ENCODE measurements at places on chromosomes 6 and 20.
A peak's percentile ranks its signal among the peaks of the same experiment; 100 is the strongest.

DNA sequence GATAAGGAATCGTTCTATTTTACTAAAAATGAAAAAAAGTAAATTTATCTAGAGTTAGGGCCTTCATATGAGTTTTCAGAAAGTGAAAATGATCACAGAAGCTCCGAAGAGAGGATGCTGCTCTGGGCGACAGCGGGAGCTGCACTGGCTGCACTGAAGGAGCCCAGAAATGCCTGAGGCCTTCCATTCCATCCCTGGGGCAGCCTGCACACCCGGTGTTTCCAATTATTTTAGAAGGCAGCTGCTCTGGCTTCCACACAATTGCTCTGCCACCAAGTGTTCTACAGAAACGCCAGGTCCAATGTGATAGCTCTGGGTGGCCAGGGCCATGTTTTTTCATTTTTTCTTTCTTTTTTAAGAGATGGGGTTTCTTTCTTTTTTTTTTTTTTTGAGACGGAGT lies 3.6 kb downstream of the DTNBP1 start:
- DNase-seq: no peak

DNA sequence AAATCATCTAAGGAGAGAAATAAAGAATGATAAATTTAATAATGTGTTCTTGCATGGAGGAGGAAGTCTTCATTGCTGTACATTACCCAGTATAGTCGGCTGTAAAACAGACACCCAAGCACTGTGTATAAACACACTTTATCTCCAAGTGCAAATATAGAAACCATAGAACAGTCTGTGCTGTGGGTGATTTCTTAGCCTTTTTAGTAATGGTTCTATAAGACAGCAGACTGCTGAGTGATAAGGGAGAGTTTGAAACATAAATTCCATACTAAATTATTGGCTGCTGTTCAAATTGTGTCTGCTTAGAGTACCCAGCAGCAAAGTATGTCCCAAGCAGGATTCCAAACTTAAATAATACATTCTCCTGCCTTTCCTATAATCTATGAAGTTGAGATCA lies 4.6 kb downstream of the FILIP1 start:
- DNase-seq: no peak

DNA sequence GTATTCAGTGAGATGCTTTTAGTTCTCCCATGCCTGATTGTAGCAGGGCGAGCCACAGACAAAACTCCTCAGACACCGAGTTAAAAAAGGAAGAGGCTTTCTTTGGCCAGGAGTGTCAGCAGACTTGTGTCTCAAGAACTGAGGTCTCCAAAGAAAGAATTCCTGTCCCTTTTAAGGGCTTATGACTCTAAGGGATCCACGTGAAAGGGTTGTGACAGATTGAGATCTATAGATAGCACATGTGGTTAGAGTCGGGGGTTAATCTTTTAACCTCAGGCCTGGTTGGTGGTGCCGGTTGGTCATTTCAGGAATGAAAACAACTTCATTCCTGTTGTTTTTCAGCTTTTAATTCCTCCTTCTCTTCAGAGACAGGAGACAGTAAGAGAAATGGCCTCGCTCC lies 168.8 kb upstream of the GRIK2 start:
- DNase-seq: no peak

DNA sequence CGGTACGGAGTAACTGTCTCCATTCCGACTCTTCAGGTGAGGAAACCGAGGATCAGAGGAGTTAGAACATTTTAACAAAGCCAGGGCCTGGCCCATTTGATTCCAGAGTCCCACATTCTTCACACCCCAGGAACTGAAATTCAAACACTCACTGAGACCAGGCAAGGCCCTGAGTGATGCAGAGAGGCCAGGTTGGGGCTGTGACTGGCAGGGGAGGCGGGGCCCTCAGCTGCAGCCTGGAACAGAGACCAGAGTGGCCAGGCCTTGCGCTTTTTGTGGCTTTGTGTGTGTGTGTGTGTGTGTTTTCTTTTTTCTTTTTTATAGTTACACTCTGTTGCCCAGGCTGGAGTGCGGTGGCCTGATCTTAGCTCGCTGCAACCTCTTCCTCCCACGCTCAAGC lies 57.2 kb downstream of the BCAS4 start:
- no peak for DNase-seq

- DNase-seq: no peak
These were observed 68.0 kb downstream of the TMEM170B start for GRCh38 chr6:11605507-11605905.

DNA sequence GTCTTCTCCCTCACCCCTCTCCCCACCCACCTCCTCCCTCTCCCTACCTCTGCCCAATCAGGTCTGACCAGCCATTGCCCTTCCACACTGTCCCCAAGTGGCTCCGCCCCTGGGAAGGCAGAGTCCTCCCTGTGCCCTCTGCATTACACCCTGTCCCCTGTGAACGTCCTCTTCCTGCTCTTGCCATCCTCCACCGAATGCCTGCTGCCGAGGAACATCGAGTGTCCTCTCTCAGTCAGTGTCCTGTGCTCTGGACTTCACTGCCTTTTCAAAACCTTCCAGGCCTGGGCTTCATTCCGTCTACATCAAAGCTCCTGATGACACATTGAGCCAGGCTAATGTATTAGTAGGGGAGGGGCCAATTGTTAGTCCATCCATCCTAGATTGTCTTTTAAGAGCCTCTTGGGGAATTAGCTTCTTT lies 3.3 kb upstream of the PACSIN1 start:
- peak; percentile 78 for DNase-seq

GRCh38 chr20:49823152-49823847 lies 10.7 kb downstream of the SLC9A8 start:
- no peak for DNase-seq

DNA sequence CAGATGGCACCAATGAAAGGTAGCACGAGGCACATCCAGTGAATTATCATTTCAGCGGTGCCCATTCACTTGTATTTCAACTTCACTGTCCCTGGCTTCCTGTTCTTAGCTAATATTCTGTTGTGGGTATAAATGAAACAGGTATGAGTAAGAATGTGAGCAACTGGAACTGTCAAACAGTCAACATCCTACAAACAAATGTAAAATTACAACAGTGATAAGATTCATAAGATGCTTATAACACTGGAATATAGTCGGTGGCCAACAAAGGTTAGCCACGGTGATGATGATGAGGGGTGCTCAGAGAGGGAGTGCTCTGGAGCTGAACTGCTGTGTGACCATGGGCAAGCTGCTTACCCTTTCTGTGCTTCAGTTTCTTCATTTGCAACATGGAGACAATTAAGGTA lies 74.9 kb upstream of the TOX2 start:
- DNase-seq: no peak

- no peak for DNase-seq
These were observed 166.0 kb downstream of the RALGAPA2 start for GRCh38 chr20:20546402-20546801.

GRCh38 chr20:62087227-62087626 lies 21.5 kb upstream of the TAF4 start:
- DNase-seq: no peak

DNA sequence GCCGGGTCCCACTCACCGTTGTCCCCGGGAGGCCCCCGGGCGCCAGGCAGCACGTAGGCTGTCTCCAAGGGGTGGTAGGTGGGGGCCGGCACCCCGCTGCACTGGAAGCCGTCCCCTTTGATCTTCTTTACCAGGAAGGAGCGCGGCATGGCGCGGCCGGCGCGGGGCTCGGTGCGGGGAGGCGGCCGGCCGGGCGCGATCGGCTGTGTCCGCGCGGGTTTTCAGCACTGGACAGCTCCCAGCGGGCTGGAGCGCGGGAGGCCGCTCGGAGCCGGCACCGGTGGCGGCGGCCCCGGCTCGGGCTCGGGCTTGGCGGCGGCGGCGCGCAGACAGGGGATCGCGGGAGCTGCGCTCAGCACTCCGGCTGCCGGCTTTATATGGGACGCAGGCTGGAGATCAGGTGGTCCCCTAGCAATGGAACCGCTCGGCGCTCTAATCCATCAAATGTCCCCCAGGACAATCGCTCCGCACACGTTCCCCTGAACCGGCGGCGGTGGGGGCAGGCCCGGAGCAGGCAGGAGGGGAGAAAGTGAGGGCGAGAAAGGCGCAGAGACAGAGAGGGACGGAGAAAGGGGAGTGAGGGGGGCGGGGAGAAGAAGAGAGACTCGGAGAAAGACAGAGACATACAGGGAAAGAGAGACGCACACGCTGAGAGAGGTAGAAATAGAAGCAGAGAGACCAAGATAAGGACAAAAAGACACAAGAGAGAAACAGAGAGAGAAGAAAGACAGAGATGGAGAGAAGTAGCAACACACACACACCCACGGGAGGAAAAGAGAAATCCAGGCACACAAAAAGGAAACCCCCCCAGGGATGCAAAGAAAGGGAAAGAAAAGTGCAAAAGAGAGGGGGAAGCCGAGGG lies at the start of gene SCRT2:
SCRT2 (minus strand) TSS at position 350 of the 862 bp plus-strand sequence; CDS start at position 149, 201 bp downstream.
- DNase-seq: peak; percentile 86
